NCI-H526 treated with DMSO at 0.1 percent for 48 hours (cell line): ENCODE measurements at places on chromosomes 1 and 21.

GRCh38 chr1:2037314-2037979 is 12.8 kb upstream of the PRKCZ start:
- no peak for DNase-seq

DNA sequence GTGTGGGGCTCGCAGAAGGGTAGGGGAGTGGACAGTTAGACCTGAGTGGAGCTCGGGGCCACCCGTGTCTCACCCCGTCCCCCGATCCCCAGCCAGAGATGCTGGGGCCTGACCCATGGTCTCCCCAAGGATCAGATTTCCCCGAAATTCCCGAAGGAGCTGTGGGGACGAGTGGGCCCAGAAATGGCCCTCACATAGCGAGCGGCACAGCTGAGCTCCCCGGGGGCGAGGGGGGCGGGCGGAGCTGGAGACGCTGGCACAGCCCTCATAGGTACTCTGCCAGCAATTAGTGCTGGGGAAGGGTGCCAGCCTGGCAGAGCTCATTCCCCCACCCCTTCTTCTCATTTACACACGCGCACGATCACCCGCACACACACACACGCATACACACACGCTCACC is 9.2 kb downstream of the CASZ1 start:
- DNase-seq, result no peak

GRCh38 chr1:37474697-37475379 is 458 bp downstream of the ZC3H12A start:
- DNase-seq, result no peak

DNA sequence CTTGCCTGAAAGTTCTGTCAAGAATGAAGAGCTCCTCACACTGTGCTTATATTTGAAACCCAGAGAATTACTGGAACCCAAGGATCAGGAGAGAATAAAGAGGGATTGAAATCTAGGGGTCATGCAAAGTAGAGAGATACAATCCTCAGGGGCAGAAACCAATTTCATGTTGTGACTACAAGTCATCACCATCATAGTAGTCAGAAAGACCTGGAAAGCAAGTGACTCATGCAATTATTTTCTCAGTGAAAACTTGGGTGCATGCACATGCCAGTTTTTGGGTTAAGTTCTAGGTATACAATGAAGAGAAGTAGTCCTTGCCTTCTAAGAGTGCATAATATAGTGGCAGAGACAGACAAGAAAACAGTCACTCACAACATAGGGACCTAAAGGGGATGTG is 210.0 kb downstream of the ZC3H11B start:
- DNase-seq, result no peak

GRCh38 chr1:225461533-225462428 is 33.9 kb upstream of the LBR start:
- DNase-seq, result no peak

DNA sequence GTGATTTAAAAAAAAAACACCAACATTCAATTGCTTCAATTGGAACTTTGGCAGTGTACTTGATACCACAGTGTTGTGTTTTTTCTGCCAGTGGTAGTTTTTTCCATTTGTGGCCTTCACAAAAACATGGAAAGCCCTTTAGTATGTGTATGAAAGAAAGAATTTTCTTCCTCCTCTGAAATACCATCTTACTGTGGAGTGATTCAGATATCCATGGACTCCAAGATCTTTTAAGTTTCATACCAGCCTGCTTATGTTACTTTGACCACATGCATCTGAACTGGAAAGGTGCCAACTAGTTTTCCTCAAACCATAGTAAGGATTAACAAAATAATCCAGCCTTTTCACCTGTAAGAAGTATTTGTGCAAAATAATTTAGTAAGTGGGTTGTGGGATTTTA is 3.4 kb downstream of the PPP2R5A start:
- DNase-seq, result no peak

DNA sequence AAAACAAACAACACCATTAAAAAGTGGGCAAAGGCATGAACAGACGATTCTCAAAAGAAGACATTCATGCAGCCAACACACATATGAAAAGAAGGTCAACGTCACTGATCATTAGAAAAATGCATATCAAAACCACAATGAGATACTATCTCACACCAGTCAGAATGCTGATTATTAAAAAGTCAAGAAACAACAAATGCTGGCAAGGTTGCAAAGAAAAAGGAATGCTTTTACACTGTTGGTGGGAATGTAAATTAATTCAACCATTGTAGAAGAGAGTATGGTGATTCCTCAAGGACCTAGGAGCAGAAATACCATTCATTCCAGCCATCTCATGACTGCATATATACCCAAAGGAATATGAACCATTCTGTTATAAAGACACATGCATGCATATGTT is 419.6 kb downstream of the NEGR1 start:
- DNase-seq, result no peak

DNA sequence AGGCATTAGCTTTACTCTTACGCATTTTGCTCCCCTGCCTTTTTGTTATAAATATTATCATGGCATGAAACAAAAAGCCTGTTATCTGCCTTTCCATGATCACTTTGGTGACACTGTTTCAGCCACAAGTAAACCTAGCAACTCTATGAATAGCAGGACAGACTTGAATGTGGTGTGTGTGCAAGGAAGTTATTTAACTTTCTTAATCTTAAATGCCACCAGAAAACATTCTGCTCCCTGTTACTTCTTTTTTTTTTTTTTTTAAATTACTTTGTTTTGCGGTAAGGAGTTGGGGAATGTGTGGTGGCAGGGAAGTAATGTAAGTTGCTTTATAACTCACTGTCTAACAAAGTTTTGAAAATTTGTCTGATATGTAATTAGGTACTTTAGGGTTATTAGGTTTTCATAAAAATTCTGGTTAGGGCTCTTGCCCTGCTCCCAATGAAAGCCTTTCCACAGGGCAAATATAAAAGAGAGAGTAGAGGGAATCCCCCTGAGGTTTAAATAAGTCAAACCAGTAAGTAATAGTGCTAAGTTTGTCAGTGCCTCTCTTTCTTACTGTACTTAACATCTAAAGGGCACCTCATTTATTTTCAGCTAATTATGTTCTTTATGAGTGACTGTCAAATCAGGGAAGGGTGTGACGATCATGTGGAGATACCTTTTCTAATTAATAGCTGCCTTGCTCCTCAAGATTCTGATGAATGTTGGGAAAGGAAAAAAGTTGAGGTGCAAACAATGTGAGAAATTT is 39.5 kb downstream of the RASAL2 start:
- DNase-seq, result no peak

DNA sequence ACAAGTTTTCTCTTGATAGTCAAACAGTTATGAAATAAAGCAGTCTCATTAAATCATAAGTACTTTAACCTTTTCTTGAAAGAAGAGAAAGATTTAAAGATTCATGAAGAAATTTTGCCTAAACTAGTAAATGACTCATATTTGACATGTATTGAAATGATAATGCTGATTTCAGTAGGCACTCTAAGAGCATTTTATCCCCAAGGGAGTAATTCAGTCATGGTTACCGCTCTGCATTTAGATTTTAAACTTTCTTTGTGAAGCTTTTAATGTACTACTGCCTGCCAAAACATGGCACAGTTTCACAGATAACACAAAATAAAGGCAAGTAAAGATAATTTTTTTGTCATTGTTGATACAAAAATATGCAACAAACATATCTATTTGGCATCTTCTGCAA is 6.8 kb downstream of the USH2A start:
- DNase-seq, result no peak

DNA sequence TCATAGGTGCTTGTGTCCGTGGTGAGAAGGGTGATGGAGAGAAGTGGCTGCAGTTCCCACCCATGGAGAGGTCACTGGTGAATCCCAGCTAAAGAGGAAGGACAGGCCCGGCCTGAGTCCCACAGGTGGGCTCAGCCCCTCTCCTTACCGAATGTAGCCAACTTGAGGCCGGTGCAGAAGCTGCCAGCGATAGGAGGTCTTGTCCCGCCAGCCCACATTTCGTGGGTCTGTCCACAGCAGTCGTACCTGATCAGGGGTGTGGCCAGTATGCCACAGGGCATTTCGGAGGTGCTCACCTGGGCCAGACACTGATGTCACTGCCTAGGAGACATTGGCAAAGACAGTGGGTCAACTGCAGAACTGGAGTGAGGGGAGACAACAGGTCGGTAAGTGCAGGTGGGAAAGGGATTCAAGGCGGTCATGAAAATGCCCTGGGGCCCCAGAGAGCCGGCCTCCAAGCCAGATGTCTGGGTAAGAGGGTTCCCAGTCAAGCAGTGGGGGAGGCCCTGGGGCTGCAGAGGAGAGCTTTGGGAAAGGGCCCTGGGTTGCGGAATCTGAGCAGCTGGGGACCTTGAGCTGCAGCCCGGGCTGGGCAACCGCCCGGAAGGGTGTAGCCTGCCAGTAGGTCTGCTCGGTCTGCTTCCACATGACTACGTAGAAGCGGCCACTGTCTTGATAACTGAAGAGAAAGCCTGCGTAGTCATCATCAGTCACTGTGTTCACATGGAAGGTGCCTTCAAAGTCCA is 10.6 kb downstream of the THBS3 start:
- DNase-seq, result no peak

DNA sequence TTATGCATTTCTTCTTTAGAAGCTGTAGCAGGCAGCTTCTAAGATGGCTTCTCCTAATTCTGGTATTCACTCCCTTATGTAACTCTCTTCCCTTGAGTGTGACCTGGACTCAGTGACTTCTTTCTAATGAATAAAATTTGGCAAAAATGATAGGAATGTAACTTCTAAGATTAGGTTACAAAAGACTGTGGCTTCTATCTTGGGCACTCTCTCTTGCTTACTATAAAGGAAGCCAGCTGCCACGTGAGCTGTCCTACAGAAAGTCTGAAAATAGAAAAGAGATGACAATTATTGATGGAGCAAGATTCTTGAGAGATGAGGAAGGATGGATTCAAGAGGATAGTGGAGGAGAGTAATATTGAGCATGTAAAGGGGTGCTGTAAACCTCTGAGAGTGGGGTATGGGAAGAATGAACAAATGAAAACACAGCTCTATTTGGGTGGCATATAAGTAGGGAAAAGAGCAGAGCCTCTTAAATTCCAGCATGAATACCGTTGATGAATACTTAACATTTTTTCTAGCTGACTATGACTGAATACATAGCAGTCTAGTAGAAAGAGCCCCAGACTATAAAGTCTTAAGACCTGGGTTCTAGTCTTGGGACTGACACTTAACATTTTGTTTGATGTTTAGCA is 5.5 kb downstream of the TSEN15 start:
- no peak for DNase-seq

DNA sequence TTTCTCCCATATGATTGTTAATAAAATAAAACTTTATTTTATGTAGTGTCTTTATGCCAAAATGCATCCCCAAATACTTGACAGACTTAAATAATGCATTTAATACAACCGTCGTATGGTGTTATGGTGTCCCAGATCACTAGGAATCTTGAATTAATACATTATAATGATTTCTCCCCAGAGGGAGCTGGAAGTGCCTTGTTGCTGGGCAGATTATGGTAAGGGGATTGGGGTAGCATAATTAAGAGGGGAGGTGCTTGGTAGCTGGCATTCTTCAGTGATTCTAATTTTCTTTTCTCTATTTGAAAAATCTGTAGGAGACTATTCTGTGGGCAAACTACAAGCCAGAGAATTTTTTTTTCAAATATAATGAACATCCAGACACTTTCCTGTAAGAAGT is 1043.7 kb downstream of the ADGRL2 start:
- DNase-seq, result no peak

GRCh38 chr1:38917337-38917736 is 24.3 kb downstream of the RHBDL2 start:
- no peak for DNase-seq

DNA sequence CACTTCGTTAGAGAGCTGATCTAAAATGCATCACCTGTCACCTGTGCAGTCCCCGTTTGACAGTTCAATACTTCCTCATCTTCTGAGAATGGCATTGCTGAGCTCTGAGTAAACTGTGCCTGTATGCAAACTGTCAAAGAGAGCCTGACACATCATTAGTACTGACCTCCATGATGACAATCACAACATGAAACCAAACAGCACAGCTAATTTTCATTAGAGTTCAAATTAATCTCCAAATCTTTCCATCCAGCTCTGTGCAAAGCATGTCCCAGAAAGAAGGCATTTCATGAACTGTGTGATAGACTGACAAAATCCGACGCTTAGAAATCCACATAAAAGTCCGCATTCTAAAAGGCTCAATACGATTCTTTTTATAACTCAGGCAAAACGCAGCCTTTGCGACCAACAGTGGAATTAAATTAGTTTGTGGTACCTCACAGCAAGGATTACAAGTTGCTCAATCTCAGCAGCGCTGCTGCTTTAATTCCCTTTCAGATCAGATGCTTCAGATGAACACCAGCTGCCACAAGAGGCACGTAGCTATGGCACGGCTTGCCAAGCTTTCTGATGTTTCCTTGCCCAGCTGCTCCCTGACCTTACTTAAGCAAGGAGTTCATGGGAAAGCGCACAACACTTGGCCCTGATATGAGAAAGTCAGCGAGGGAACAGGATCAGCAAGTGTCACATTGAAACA is 765.5 kb upstream of the PRMT6 start:
- no peak for DNase-seq

GRCh38 chr21:36850372-36850771 is 116.1 kb downstream of the HLCS start:
- DNase-seq, result no peak

DNA sequence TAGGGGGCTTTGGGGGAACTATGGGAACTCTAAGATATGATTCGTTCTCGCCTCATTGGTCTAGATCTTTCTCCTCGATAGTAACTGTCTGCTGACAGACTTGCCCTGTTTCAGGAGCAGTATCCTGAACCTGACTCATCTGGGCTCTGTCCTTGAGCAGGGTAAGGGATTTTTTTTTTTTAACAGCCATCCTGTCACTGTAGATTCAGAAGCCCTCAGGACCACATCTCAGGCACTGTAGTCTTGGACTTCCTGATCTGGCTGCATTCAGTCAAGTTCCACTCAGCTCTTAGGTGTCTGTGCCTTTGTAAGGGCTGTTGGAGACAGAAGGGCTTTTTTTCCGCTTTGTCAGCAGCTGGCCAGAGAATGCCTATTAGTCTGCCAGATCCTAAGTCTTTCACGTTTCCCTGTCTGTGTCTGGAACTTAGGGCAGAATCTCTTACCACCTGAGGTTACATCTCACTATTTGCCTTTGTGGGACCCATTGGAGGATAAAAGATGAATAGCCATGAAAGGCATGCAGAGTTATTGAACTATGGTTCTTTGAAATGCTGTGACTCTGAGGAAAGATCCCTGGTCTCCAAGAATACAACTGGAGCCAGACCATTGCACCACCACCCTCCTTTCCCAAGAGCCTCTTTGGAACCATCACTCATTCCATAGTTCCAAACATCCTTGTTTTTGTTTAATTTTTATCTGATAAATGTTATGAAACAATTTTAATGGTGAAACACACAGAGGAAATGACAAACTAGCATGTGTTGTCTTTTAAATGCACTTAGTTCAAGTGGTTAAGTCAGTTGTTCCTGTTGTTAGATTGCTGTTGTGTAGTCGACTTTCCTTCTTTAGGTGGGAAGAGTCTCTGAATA is 49.7 kb upstream of the MACF1 start:
- no peak for DNase-seq

GRCh38 chr1:61149010-61149860 is 66.9 kb downstream of the NFIA start:
- no peak for DNase-seq

GRCh38 chr1:29319300-29320110 is 83.2 kb downstream of the PTPRU start:
- DNase-seq, result no peak

- DNase-seq, result no peak
These were observed 3.3 kb downstream of the CSRP1 start for GRCh38 chr1:201503397-201504176.
